ENCODE measurements at places on chromosomes 4 and X. TPM values are rescaled to one million over a fixed set of nuclear protein-coding genes. Genes with fewer than 3 reads are reported as not detected.

Gene ADAM29
- total RNA-seq, result not detected

Gene NPY2R
- 7.3 TPM for total RNA-seq

Gene ARR3
- not detected for total RNA-seq

Gene USP46
- 11.7 TPM for total RNA-seq

Data from pericardium fibroblast (primary cell).